ENCODE measurements at places on chromosomes 1 and 21.

DNA sequence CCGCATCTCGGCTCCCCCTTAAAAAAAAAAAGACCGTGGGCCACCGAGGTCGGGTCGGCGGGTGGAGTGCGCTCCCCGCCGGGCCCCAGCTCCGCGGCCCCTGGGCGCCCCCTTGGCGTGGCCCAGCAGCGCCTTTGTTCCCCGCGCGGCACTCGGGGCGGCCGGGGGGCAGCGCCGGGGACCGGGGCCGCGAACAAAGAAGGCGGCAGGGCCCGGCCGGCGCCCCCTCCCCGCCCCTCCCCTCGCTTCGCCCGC, 571 bp downstream of the MARCKSL1 start:
- DNase-seq = no peak

DNA sequence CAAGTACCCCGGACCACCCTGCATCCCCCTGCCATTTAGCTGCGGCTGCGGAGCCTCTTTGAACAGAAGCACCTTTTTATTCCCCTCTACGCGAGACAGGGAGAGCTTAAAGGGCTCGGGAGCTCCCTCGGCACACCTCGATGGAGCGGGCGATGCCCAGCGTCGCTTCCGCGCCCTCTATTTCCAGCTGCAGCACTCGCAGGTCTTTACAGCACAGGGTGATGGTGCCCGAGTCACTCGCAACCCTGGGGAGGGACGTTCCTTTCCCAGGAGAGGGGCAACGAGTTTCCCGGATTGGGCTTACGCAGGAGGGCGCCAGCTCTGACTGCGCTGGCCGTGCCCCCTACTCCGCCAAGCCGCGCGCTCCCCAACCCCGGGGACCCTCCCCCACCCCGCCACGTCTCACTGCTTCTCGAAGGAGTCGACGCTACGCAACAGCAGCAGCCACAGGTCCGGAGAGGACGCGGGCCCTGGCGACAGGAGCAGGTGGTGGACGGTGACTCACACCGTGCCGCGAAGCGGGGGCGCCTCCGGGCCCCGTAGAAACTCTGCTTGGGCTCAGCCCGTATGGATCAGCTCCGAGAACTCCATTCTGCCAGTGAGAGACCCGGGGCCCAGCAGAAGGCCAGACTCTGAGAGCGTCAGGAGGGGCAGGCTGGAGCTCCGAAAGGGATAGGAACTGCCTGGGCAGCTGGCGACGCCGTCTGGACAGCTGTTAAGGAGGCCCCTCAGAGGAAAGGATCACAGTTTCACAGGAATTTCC, 5.8 kb upstream of the FAM167B start:
- DNase-seq = peak; percentile 79

DNA sequence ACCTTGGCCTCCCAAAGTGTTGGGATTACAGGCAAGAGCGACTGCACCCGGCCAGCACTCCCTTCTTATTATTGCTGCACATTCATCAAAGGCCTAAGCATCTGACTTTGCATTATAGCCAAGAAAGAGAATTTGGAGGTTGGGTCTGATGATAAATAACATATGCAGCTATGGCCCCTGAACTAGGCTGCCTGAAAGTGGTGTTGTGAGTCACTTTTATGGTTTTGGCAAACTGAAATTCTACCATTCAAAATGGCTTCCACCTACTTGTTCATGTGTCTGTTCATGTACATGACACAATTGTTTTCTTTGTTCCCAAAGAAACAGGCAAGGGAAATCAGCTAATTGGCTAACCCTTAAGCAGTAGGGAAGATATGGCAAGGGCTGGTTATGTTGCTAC, 25.0 kb upstream of the UAP1 start:
- no peak for DNase-seq

GRCh38 chr1:245213066-245213831, 58.5 kb downstream of the KIF26B start:
- peak; percentile 26 for DNase-seq

GRCh38 chr1:248621770-248622169, 13.1 kb downstream of the OR2T11 start:
- DNase-seq = no peak

DNA sequence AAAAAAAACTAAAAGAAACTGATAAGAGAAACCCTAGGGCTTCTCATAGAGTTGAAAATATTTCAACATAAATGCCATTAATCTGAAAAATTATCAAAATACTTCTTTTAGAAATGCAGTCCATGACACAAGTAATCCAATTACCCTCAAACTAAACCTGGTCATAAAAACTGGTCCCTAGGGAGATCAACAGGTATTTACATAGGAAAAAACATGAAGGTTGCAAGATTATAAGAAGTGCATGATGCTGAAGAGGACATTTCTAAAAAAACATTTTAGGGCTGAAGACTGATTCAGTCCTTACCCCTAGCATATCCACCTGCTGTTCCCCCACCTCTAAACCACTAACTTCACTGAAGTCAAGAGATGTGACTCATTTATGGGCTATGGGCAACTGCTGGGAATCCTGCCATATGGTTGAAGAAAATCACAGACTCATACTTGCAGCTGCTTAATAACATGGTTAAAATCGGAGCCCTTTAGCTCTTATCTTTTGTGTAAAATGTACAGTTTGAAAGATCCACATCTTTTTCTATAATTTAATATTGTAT, 131.0 kb upstream of the RUNX1 start:
- no peak for DNase-seq

DNA sequence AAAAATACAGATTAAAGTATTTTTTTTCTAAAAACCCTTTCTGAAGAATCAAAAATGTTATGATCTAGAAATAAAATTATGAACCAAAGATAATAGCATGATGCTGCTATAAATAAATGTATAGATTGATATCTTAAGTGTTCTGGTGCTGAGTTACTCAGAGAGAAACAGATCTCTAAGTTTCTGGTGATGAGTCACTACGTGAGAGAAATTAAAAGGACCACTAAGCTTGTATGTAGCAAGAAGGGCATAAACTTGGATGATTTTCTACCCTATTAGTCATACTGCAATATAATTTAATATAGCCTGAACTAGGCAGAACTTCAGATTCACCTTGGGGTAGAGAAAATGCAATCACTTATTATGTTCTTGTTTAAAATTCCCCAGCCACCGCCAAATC, 514.8 kb downstream of the AMY1C start:
- no peak for DNase-seq

DNA sequence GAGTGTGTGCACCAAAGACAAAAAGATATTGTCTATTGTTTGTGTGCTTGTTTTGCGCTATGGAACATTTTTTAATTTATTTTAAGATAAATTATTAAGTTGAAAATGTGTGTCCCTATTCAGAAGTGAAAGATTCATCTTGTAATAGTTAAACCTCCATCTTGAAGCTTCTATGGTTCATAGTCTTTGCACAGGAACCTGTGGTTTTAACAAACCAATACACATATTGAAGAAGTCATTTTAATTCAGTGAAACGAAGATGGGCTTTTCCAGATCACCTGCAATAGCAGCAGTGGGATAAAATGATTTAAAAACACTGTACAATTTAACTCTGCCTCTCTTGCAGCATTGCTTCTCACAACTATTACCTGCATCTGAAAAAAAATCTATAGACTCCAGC, 42.6 kb upstream of the QSOX1 start:
- DNase-seq = no peak

DNA sequence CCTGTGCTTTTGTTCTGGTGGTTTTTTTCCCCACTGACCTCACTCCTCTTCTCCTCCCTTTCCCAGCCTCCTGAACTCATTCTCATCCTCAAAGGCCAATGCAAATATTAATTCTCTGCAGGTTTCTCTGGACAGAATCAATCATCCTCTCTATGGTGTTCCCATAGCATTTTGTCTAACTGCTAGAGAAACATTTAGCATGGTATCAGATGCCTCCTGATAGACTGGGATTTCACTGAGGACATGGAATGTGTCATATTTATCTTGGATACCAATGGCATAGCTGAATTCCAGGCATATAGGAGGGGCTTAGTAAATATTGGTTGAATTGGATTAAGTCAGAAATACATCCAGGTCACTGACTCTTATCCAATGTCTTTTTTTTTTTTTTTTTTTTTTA, 46.1 kb upstream of the SRP9 start:
- DNase-seq = no peak

GRCh38 chr1:185679220-185679619, 55.0 kb upstream of the HMCN1 start:
- no peak for DNase-seq

DNA sequence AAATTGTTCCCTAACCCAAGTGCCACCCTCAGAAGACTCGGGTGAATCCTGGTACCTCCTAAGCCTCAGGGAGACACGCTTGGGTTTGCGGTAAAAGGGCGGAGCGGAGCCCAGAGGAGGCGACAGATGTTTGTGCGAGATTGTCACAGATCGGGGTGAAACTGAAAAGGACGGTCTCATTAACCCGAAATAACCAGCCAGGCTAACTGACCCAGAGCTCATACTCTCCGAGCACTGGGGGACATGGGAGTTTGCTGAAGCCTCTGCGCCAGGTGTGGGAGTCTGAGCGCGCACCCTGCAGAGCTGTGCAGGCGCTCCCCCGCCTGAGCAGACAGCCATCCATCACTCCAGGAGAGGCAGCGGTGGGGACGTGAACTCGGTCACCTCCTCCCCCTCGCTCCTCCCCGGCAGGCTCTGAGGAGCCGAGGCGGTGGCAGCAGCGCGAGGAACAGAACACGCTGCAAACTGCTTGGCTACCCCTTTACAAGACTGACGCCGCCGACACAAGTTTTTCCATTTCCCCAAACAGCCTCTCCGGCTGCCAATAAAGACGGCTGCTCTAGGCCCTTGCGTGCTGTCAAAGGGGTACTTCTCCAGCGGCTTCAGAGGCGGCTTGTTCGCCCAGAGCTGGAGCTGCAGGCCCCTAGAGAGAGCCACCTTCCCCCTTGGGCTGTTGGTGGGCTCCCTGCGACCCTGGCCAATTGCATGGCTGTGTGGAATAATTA, 43.5 kb downstream of the RRAGC start:
- DNase-seq = no peak

DNA sequence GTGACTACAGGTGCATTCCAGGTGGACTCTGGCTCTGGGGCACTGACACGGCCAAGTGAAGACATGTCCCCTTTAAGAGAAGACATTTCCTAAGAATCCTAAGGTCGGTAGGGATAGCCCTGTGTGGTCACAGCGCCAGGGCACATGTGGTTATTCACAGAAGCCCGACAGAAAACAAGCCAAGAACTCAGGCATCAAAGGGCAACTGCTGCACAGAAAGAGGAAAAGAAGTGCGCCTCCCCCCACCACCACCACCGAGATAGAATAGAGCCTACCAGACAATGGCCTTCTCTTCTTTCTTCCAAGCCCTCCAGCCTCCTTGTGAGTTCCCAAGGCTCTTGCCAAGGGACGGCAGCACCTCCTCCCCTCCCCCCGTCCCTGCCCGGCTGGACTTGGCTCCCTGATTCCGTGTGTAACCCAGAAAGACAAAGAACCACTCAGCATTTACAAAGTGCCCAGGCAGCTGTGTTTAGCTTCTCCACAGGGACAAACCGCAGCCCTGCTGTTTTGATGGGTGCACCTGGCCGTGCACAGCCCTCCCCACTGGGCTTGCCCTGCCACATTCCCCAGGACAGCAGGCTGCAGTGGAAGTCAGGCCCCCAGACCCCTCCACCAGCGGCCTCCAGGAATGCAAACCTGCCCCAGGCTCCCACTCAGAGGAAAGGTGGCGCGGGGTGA, 30.2 kb downstream of the TMPRSS2 start:
- DNase-seq = peak; percentile 19

All from NCI-H1092 treated with DMSO at 0.1 percent for 48 hours (cell line).